ENCODE measurements at places on chromosomes 4 and X.

DNA sequence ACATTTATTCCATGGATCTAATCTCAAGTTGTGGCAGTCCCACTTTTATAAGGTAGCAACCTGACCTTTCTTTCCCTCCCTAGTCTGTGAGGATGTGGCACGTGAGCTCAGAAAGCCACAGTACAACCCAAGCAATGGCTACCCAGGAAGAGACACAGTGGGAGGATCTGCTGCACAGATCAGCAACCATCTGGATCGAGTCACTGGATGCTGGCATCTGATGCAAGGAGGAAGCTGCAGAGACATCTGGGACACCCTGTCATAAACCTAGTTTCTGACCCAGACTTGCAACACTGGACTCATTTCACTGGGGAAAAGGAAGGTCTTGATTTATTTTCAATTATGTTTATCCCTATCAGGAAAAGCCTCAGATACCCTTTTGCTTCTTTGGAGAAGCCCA, 327.1 kb downstream of the PAPSS1 start:
- DNase-seq: no peak

GRCh38 chr4:38230821-38231563, 270.8 kb downstream of the PTTG2 start:
- no peak for DNase-seq

- no peak for DNase-seq
These were observed 477.6 kb downstream of the PACRGL start for GRCh38 chr4:21177871-21178270.

- DNase-seq: no peak
These were observed 154.2 kb downstream of the AMELX start for GRCh38 chrX:11447418-11447817.

- DNase-seq: no peak
These were observed 8.5 kb upstream of the CTAG2 start for GRCh38 chrX:154661899-154662298.

DNA sequence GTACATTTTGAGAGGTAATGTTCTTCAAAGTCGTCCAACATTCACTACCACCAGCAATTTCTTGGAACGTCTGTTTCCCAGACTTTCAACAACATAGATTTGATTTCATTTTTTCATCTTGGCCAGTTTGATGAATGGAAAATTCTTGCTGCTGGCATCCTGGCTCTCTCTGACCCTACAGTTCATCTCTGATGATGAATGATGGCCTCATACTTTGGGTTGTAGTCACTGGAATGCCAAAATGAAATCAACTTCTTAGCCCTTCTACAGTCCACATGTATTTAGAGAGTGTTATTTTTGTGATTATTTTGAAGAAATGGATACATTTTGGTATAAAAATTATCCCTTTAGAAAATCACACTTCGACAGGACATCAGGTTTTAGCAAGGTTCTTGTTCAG, 8.8 kb downstream of the CHST7 start:
- no peak for DNase-seq

- no peak for DNase-seq
These were observed 23.7 kb upstream of the TLR7 start for GRCh38 chrX:12843061-12843667.

- DNase-seq: no peak
These were observed 26.7 kb upstream of the PLAC1 start for GRCh38 chrX:134684956-134685355.

GRCh38 chr4:188660796-188661195, 521.6 kb downstream of the TRIML1 start:
- DNase-seq: no peak

DNA sequence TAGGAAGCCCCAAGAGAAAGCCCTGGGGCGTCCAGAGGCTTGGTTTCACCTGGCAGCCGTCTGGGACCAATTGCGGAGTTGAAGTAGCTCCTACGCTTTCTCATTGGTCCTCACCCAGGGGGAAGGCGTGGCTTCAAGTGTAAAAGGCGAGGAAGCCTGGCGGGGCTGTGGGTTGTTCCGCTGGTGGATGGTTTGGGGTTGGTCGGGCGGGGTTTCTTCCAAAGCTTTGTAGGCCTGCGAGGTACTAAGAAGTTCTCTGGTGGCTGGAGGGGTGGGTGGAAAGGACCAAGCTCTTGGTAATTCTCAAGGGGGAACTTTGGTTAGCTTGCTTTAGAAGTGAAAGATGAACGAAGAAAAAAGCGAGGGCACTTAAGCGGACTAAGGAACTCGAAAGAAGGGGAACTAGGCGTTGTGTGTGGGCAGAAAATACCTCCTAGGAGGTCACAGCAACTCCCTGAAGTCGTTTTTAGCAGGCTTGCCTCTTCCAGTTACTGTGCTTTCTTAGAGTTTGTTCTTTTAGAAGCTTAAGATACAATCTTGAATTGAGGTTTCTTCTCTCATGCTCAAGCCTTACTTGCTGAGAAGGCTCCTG, 36.6 kb downstream of the CCNG2 start:
- DNase-seq: no peak

GRCh38 chr4:93157986-93158385, 670.6 kb upstream of the ATOH1 start:
- DNase-seq: no peak

DNA sequence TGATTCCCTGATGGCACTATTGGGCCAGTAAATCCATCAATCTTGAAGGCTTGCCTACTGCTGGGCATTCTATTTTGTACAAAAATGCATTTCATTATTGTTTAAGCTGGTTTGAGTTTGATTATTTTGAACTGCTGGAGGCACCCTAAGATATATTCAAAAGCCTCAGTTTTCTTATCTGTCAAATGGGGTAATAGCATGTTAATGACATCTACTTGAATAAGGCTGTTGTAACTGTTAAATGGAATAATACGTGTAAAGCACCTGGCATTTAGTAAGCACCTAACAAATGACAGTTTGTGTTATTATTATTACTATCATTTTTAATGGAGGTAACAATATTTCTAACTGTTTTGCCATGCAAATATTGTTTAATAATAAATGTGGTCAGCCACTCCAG, 6.9 kb upstream of the SMIM43 start:
- DNase-seq: no peak

- no peak for DNase-seq
These were observed 521.6 kb upstream of the SLIT2 start for GRCh38 chr4:19729886-19730651.

GRCh38 chr4:16082041-16082425, 1.8 kb downstream of the PROM1 start:
- DNase-seq: no peak

DNA sequence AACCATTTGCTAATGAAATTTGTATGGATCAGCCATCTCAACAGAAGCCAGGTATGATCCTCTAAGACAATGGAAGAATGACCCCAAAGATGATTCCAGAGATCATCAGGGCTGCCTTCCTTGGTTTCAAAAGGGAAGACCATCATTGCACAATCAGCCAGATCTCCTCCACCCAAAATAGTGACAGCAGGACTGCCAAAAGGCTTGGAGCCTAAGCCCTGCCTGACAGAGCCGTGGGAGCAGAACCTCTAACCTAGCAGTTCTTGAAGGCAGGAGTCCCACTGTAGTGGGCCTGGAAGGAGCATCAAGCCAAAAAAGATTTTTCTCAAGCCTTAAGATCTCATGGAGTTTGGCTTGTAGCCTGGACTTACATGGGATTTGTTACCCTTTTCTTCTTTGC, 226.0 kb downstream of the RASL11B start:
- no peak for DNase-seq

DNA sequence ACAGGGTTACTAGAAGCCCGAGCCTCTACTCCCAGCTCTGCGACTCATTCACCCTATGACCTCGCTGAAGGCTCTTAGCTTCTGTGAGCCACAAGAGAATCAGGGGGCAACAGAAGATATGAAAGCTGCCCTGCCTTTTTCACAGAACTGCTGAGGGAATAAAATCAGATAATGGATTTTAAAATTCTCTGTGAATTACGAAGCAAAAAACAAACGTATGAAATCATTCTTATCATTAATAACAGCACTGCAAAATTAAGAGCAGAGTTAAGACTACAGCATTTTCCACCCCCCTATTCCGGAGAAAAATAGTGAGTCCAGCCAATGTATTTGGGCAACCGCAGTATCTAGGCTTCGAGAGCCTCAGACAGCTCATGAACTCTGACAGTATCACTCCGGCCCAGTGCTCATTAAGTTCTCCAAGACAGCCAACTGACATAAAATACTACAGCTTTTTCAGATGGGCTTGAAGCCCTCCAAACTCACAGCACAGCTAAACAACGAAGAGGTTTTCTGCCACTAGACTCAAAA, 33.4 kb downstream of the AFAP1 start:
- peak; percentile 54 for DNase-seq

DNA sequence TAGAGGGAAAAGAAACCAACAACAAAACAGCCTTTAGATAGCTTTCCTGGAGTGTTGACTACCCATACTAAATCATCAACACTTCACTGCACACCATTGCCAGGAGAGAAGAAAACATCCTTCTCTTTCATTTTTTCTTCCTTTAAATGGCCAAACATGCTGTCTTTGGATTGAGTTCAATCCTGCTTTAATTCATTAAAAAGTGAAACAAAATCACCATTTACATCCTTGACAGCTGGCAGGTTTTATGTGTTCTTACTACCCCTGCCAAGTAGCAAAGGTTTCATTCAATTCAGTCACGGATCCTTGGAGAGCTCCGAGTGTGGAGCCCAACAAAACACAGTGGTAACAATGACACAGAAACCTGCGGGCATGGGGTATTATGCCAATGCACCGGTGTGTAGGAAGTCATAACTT, 568.3 kb downstream of the ANKRD50 start:
- DNase-seq: no peak

GRCh38 chr4:37464373-37465128, 220.0 kb downstream of the NWD2 start:
- no peak for DNase-seq

GRCh38 chr4:139587446-139587845, 31.4 kb upstream of the SETD7 start:
- no peak for DNase-seq

- DNase-seq: no peak
These were observed 58.1 kb upstream of the HOPX start for GRCh38 chr4:56739066-56739777.

DNA sequence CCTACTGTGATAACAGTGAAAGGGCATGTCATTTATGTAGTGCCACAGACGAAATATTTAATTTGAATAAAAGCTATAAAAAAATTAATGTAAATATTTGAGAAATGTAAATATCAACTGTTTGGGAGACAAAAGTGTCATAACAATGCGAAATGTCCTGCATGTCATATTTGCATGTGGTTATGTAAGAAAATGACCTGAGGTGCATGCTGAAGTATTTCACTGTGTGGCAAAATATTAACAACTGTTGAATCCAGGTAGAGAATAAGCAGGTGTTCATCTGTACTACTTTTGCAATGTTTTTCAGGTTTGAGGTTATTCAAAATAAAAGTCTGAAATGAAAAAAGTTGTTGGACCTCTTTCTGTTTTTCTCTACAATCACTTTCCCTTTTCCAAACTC, 30.9 kb downstream of the PROM1 start:
- DNase-seq: no peak

DNA sequence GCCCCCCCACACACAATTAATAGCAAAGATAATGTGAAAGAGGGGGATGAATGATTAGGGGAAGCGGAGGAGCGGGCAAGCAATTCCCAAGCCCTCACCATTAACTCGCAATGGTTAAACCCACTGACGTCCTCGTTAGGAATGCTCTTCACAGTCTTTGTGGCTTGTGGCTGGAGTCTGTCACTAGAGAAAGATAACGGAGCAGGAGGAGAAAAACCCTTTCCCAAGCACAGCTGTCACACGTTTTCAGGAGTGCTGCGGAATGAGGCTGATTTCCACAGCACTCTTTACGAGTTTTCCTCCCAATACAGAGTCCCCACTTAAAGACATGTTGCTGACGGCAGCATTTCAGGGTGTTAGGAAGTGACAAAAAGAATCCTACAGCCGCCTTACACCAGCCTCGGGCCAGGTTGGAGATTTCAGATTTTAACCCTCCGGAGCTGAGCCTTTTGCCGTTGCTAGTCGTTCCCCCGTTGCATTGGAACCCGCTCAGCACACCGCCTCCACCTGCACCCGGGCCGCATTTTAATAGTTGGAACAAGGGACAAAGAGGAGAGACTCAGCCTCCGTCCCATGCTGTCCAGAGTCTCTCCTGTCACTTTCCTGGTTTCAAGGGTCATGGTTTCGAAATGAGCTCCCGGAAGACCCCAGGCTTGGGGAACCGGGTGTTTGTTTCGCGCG, 92.2 kb downstream of the GEMIN8 start:
- DNase-seq: peak; percentile 72

Data from retina (tissue), 1 donor.